Stimulated activated naive CD8-positive, alpha-beta T cell treated with anti-CD3 and anti-CD28 coated beads, Interleukin-15, amount 100 ng/mL, for 72 hours (primary cell): ENCODE measurements at places on chromosomes 2 and 18.

- DNase-seq: no peak
These were observed 495.8 kb downstream of the NRXN1 start for GRCh38 chr2:50535971-50536759.

DNA sequence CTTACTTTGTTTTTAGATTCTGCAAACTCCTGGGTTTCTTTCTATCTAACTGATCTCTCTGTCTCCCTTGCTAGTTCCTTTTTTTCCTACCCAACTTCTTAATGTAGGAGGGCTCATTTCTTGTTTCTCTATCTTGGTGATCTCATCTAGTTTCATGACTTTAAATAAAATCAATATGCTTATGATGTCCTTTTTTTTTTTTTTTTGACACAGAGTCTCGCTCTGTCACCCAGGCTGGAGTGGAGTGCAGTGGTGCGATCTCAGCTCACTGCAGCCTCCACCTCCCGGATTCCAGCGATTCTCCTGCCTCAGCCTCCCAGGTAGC is 42.2 kb upstream of the IL1RL1 start:
- no peak for DNase-seq

- DNase-seq: no peak
These were observed 44.8 kb upstream of the EHBP1 start for GRCh38 chr2:62660582-62661262.

GRCh38 chr2:98580656-98581284 is 27.5 kb downstream of the COA5 start:
- DNase-seq: no peak

DNA sequence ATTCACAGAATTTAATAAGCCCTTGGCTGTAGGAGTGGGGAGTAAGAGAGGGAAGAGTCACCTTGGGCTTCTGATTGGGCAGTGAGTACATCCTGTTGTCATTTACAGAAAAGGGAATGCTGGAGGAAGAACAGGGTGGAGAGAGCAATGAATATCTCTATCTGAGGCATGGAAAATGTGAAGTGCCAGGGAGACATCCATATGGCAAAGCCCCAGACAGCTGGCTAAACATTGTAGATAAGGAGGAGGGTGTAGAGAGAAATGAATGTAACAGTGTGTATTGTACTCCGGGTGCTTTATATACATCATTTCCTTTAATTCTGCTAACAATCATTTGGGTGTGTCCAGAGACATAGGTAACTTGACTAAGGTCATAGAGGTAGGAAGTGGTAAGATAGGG is 103.5 kb downstream of the UPP2 start:
- DNase-seq: no peak

GRCh38 chr18:21194871-21195771 is 46.9 kb upstream of the GREB1L start:
- no peak for DNase-seq

DNA sequence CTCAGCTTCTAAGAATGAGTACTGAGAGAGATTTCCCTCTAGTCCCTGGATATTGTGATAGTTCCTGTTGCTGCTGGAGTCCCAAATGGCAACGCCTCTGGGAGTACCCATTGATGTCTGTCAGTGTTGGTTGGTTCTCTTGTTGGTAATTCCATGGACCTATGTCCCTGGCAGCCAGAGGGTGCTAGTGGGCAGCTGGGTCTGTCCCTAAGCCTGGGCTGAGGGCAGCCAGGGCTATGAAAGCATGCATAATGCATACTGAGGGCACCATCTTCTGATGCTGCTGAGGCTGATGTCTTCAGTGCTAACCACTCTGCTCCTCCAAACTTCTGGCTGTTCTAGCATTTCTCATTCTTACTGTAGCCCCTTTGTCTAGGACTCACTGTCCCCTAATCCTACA is 35.9 kb downstream of the NABP1 start:
- no peak for DNase-seq

DNA sequence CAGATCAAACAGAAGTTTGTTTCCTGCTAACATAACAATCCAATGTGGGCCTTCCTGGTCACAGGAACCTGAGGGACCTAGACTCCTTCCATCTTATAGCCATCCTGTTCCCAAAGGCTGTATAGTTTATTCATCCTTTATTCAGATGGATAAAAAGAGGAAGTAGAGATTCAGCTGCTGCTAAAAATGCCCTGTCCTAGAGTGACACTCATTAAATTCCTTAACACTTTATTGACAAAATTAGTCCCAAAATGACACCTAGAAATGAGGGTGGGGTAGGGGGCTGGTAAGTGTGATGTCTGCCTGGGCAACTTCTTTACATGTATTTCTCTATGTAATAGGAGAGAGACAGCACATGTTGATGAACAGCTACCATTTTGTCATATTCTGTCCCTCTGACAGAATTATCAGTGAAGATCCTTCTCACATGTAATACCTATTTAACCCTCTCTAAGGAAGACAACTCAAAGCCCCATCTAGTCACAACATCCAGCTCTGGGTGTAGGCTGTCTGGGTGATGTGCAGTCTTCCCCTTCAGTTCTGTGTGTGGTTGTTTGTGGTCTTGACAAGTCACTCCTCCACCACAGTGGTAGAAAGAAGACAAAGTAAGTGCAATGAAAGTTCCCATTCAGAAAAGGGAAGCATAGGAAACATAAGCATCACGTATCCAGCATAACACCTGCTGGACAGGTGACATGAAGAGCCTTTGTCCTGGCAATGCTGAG is 253.9 kb upstream of the CNTNAP5 start:
- DNase-seq: no peak

DNA sequence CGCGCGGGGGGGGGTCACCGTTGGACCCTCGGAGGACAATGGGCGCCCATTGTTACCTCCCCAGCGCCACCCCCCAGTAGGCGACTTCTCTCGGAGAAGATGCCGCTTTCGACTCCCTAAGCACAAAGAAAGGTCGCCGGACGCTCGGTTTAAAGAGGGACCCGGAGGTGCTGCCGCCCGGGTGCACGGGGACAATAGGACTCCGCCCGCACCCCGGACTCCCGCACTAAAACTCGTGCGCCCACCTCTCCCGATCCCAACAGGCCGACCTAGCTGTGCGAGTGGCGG is 318 bp upstream of the CDC42EP3 start:
- no peak for DNase-seq

- no peak for DNase-seq
These were observed 281.3 kb downstream of the STK39 start for GRCh38 chr2:167965907-167966761.

DNA sequence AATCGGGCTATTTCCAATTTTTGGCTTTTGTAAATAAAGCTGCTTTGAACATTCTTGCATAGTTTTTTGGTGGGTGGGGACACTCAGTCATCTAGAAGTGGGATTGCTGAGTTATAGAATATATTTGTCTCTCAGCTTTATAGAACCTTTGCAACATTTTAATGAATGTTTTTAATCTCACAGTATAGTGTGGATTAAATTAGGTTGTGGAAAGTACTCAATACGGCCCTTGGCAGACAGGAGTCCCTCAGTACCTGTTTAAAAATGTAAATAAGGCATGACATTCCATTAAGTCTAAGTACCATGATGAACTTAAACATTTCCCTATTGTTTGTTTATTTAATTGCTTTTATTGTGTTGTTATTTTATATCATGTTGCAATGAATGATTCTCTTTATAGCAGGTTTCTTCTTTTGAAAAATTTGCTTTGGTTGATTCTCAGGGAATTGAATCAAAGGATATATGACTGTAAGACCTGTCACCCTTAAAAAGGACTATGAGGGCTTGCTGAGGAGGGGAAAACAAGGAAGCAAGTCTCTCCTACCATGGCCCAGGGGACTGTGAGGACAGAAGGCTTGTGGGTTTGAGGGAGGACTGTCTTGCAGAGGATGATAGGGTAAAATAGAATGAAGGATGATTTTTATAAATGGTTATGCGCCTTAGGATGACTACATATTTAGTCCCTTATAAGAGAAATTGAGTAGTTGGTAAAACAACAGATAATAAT is 165.1 kb downstream of the RPIA start:
- DNase-seq: no peak

GRCh38 chr2:25903216-25903776 is 25.0 kb upstream of the ASXL2 start:
- no peak for DNase-seq

- DNase-seq: no peak
These were observed 31.3 kb upstream of the LINC00305 start for GRCh38 chr18:64180171-64180570.

GRCh38 chr2:190119257-190119656 is 56.7 kb upstream of the MSTN start:
- no peak for DNase-seq

GRCh38 chr2:225274751-225275150 is 124.8 kb upstream of the NYAP2 start:
- no peak for DNase-seq

DNA sequence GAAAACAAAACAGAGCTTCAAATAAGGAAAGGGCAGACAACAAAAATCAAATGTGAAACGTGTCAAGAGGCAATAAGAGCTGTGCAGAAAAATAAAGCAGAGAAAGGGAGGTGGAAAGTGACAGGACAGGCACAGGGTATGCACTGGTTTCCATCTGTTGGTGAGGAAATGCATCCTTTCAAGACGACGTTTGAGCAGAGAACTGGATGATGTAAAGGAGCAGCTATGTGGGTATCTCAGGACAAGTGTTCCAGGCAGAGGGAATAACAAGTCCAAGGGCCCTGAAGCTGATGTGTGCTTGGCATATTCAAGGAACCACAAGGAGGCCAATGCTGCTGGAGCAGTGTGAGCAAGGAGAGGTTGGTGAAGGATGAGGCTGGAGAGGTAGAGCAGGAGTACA is 168.9 kb upstream of the SERPINE2 start:
- DNase-seq: no peak

DNA sequence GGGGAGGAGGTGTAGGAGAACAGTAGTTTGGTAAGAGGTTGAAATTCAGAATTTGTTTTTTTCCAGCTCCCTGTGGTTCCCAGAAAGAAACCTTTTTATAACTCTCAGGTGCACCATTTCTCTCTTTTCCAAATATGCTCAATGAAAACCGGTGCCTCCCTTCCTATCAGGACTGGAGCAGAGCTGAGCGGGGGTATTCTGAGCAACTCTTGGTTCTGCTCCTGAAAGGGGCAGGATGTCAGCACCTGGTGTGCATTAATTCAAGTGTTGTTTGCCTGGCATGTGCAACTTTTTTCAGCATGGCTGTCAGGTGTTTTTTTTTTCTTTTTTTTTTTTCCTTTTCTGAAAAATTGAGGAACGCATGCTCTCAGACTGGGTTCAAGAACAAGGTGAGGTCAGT is 74.1 kb downstream of the MAPK4 start:
- no peak for DNase-seq

DNA sequence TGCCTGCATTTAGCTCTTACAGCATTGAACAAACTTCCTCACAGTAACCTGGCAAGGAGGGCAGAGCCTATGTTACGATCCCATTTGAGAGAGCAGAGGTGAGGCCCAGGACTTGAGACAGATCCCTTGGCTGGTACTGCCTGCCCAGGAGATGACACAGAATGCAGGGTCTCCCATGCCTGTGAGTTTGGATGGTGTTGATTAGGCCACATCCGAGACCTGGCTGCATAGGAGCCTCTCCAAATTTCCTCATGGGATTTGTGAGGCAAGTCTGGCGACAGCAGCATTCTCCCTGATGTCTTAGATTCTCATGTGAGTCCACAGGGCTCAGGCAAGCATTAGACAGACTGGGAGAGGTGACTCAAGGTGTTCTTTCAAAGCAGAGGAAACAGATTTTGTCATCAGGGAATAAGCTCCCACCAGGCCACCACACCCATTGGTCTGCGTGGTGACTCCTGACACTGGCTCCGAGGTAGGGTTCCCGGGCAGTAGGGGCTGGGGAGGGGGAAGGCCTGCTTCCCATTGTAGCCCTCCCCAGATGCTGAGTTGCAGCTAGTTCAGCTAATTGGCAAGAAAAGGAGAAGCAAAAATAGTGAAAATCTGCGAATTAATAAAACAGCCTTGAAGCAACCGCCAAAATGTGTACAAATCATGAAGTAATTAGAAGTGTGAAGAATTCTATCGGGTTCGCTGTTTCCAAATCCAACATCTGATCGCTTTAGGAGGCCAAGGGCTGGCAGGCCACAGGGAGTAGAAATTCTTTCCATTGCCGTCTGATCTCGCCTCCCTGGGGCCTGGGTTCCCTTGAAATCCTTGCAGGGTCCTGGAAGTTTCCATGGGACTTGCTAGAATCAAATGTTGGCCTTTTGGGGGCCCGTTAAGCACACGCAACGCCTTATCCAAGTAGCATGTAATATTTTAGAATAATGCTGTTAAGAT is 68.0 kb downstream of the MAPK4 start:
- DNase-seq: no peak

GRCh38 chr2:157627594-157628476 is 829 bp downstream of the ACVR1C start:
- peak; percentile 49 for DNase-seq

GRCh38 chr2:69975136-69975852 is 13.9 kb upstream of the ASPRV1 start:
- DNase-seq: no peak

GRCh38 chr2:196324211-196324610 is 152.8 kb upstream of the STK17B start:
- no peak for DNase-seq
